ENCODE measurements at places on chromosomes 12 and 14. TPM values are rescaled to one million over a fixed set of nuclear protein-coding genes. Genes with fewer than 3 reads are reported as not detected.

DNA sequence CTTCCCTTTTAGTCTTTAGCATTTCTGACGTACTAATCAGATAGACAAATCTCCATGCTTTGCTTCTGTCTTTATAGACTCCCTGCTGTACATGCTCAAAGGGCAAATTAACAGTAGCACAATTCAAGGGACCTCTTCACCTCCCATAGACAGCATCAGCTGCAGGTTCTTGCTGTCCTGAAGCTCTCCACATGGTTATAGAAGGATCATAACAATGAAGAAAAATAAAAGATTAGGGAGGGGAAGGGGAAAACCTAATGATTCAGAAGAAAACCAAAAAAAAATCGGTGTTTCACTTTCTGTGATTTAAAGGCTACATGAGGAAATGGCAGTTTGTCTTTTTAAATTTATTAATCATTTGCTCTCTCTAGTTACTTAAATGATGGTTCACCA, 155.5 kb downstream of the PTCSC3 start:
- no peaks in the 10 kb centered on the region for H3K36me3 ChIP-seq
- no peak overlapping the region for H3K4me3 ChIP-seq
- DNase-seq: no peak
- H3K27me3 ChIP-seq: peaks cover 17% of the 10 kb centered on the region
- H3K4me1 ChIP-seq: peaks cover 2% of the 10 kb centered on the region

DNA sequence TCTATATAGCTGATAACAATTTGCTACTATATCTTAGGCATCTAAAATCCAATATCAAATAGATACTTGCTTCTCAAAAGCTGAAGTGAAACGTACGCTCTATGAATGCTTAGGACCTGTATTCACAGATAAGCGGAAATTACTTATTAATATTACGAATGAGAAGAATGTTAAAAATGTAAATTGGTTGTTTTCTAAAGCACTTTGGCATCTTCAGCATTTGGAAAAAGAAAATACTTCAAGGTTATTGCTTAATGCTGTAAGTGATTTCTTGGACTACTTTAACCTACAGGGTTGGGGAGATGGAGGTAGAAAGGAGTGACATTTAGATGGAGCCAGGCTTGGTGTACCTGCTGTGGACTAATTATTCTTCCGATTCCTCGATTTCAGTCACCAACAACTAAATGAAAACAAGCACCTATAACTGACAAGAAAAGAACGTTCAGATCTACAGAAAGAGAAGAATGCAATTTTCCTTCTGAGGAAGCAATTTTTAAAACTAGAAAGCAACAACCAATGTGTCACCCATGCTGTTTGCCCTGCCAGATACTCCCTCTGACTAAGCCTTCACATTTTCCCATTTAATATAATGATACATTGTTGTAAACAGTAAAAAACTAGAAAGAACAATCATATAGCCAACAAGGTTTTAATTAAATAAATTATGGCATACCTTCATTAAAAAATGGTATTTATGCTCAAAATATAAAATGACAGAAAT, 49.3 kb downstream of the SLC25A21 start:
- H3K27me3 ChIP-seq: no peaks in the 10 kb centered on the region
- no peak overlapping the region for H3K27ac ChIP-seq
- no peaks in the 10 kb centered on the region for H3K36me3 ChIP-seq
- DNase-seq: no peak

DNA sequence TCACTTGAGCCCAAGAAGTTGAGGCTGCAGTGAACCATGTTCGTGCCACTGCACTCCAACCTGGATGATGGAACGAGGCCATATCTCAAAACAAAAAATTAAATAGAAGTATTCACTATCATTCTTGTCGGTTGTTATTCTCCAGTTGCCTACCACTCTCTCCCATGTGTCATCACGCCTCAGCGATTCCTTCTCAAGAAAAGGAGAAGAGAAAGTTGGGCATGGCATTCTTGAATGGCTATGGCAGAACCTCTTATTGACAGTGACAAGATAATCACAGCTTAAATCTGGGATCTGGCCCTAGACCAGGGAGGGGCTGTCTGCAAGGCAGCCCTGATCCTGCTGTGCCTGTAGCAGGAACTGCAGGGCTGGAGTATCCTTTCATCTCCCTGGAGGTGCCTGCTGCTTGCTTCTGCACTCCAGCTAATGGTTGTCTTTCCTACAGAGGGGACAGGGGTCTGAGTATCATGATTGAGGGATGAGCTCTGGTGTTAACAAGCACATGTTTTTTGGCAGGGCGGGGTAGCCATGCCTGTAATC, 12.8 kb upstream of the MLEC start:
- no peak overlapping the region for H3K27ac ChIP-seq
- H3K4me3 ChIP-seq: no peak overlapping the region
- DNase-seq: no peak
- peaks cover 13% of the 10 kb centered on the region for H3K4me1 ChIP-seq
- peaks cover 4% of the 10 kb centered on the region for H3K27me3 ChIP-seq

GRCh38 chr12:1914114-1914911, 4.1 kb downstream of the CACNA2D4 start:
- peak; percentile 53 for DNase-seq
- peaks cover 14% of the 10 kb centered on the region for H3K4me1 ChIP-seq
- H3K4me3 ChIP-seq: no peak overlapping the region
- no peak overlapping the region for H3K27ac ChIP-seq
- H3K27me3 ChIP-seq: peaks cover 10% of the 10 kb centered on the region

GRCh38 chr14:85058150-85058549, 471.8 kb upstream of the FLRT2 start:
- H3K27me3 ChIP-seq: no peaks in the 10 kb centered on the region
- no peak overlapping the region for H3K4me3 ChIP-seq
- DNase-seq: no peak
- no peaks in the 10 kb centered on the region for H3K4me1 ChIP-seq
- H3K27ac ChIP-seq: no peak overlapping the region

DNA sequence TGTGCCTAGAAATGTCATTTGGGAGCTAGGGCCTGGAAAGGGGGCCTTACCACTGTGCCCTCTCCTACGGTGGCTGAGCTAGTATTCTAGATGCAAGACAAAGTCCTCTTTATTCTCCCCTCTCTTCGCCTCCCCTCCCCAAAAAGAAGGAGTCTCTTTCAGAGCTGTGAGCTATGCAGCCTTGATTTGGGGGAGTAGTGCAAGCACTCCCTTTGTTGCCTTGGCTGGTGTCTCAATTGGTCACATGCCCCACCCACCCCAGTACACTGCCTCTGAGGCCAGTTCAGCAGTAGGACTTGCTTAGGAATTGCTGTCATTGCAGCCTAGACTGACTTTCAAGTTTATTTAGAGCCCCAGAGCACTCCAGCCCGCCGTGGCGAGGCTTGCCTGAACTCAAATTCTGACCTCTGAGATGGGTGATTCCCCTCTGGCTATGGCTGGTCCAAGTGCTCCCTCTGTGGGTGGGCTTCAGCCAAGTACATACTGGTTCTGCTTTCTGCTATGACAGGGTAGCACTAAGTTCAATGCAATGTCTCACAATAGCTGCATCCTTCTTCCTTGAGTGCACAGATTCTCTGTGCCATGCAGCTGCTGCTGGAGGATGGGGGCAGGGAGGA, 37.0 kb upstream of the FBXO33 start:
- peaks cover 2% of the 10 kb centered on the region for H3K4me1 ChIP-seq
- H3K4me3 ChIP-seq: no peak overlapping the region
- H3K36me3 ChIP-seq: no peaks in the 10 kb centered on the region
- peak; percentile 63 for DNase-seq
- no peak overlapping the region for H3K27ac ChIP-seq

DNA sequence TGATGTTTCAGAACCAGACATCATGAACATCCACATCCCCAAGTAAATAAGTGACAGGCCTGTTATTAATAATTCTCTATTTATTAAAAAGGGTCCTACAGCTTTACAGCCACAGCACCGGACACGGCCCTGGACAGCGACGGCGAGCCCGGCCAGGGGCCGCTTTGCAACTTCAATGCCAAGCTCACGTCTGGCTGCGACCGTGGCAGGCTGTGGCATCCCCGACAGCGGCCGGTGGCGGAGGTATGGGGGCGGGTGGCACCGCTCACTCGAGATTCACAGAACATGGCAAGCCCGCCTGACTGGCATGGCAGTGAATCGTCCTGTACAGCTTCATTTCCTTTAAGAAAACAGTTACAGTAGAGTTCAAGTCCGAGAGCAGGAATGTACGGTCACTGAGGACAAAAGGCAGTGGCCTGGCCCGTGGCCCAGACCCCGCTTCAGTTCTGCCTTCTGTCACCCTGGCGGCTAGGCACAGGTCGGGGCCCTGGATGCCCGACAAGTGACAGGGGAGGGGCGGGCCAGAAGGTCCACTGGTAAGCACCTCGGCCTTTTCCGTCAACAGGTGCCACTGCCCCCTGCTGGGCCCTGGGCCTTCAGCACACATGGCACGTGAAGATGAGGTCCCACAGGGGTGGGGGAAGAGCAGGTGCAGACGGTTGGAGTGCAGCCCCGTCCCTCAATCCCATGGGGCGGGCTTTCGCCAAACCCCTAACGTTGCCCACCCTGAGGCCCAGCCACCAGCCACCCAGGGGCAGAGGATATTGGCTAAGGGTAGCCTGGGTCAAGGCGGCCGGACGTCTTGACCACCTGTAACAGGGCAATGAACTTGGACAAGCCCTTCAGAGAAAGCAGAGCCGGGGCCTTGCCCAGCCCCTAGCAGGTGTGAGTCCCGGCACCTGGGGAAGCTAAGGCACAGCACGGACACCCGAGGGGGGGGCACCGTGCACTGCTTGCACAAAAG, 30.3 kb downstream of the HIP1R start:
- DNase-seq: no peak
- peaks cover 37% of the 10 kb centered on the region for H3K36me3 ChIP-seq
- H3K4me3 ChIP-seq: no peak overlapping the region

DNA sequence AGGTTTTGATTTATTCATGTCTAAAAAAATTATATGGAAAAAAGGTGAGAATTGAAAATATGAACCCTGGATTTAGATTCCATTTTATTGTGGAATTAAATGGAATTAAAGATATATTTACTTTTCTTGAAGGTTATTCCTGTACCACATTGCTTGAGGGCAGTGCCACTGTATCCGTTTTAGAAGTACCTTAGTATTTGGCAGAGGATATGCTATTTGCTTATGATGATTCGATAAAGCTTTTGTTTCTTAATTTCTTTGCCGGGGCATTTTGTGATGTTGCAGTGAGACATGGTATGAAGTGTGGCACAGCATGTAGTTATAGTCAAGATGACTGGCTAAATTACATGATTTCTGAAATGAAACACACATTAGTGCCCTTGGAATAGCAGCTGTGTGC, 7.6 kb downstream of the TMTC2 start:
- H3K4me1 ChIP-seq: peaks cover 4% of the 10 kb centered on the region
- no peak overlapping the region for H3K27ac ChIP-seq
- no peak overlapping the region for H3K4me3 ChIP-seq

DNA sequence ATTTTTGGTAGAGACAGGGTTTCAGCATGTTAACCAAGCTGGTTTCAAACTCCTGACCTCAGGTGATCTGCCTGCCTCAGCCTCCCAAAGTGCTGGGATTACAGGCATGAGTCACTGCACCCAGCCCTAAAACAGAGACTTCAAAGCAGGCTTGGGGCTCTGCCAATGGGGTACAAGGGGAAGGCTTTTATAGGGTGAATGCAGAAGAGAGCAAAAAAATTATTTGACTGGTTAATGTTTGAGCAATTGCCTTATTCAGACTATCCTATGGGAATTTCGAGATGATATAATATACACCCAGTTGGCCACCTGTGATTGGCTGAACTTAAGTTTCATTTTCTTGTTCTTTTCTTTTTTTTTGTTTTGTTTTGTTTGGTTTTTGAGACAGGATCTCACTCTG, 31.5 kb upstream of the ACTN1 start:
- no peak for DNase-seq
- H3K36me3 ChIP-seq: no peaks in the 10 kb centered on the region
- H3K4me3 ChIP-seq: no peak overlapping the region
- no peaks in the 10 kb centered on the region for H3K27me3 ChIP-seq

- H3K27me3 ChIP-seq: peaks cover 10% of the 10 kb centered on the region
- DNase-seq: peak; percentile 67
- H3K36me3 ChIP-seq: no peaks in the 10 kb centered on the region
These were observed 43.3 kb upstream of the DHRS4 start for GRCh38 chr14:23910101-23910875.

DNA sequence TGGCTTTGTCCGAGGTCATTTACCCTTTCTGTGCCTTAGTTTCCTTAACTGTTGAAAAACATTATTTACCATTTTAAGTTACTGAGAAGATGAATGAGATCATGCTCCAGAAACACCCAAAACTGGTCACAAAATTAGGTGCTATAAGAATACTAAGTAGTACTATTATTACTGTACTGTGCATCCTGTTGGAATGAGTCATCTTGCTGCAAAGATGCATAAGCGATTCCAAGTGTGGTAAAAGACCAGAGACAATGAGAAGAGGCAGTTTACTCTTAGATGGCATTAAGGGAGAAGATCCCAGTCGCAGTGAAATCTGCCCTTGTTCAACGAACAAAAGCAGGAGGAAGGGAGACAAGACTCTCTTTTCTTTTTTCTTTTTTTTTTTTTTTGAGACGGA, 4.2 kb upstream of the PLEKHA5 start:
- DNase-seq: no peak
- H3K4me1 ChIP-seq: peaks cover 4% of the 10 kb centered on the region
- no peak overlapping the region for H3K4me3 ChIP-seq
- H3K27ac ChIP-seq: peak overlapping the region; percentile 15
- peaks cover 16% of the 10 kb centered on the region for H3K27me3 ChIP-seq

DNA sequence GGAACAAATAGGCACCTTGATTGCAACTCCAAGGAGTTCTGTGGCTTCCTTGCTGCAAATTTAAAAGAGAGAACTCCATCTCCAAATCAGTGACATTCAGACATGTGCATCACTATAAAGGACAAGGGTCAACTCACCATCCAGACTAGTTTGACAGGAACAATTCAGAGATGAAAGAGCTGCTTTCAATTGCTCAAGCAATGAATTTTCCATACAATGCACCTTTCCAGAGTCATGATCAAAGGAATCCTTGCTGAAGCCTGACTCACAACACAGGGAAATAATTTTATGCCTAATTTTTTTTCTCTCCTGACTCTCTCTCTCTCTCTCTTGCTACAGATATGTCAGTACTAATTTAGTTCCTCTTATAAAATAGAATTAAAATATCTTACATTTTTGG, 380.5 kb upstream of the GARIN6 start:
- no peak overlapping the region for H3K27ac ChIP-seq
- no peak overlapping the region for H3K4me3 ChIP-seq

The NDUFA9 gene
- total RNA-seq: 130 TPM

The GLIPR1L2 gene
- not detected for total RNA-seq

The SSTR1 gene
- total RNA-seq: not detected

The NEUROD4 gene
- total RNA-seq: not detected

The ANP32D gene
- not detected for total RNA-seq

The C14orf180 gene
- not detected for total RNA-seq

The NPFF gene
- 0.57 TPM for total RNA-seq

The RNF31 gene
- 95.6 TPM for total RNA-seq

The VWF gene
- 0.09 TPM for total RNA-seq

All from activated CD4-positive, alpha-beta T cell treated with anti-CD3 and anti-CD28 coated beads, Interleukin-2, amount 10 ng/mL, durations not matched to agents 24 days and 14 days (primary cell).